Left renal cortex interstitium (tissue), 4 donors: ENCODE measurements at places on chromosomes 4 and X.

DNA sequence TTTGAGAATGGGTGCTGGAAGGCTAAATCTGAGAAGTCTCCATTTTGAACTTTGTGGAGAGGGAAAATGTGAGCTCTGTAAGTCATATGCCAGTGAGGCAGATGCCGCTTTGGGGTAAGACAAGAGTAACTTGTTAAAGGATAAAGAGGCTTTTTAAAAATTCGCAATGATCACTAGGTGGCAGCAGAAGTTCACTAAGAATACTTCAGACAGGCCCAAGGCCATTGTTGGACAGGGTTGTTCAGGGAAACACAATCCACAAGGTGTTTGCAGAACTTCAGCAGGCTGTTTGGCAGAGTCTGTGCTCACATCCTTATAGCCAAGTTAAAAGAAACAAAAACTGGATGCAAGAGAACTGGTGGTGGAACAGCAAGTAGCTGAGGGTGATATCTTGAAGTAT lies 13.7 kb upstream of the PIGA start:
- peak; percentile 13 for DNase-seq

GRCh38 chrX:426881-427280 lies 40.2 kb upstream of the PPP2R3B start:
- no peak for DNase-seq

DNA sequence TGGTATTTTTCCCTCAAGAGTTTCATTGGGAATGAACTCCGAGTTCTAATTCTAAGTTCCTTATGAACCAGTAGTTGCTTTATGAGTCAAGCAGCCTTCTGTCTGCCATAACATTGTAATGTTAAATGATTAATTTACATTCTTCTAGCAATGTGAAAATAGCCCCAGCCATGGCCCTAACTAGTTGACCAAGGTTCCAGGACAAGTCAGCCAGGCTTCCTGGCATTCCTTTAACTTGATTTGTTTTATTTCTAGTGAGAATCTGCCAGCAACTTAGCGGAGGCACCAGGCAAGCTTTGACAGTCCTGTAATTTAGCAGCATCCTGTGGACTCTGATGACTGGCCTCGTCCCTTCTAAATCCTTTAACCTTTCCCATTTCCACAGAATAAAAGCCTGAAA lies 69.0 kb downstream of the GLRA2 start:
- DNase-seq, result no peak

DNA sequence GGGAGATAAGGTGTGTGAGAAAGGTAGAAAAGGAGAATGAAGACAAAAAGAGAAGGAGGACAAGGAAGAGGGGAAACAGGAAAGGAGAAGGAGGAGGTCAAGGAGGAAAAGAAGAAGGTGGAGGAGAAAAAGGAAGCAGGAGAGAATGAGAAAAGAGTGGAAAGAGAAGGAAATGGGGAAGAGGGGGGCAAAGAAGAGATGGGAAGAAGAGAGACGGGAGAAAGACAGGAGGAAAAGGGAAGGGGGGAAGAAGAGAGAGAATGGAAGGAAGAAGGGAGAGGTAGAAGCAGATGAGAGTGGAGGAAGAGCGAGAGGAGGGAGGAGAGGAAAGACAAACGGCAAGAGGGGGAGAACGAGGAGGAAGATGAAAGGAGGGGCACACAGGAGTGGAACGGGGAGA lies 4.1 kb downstream of the GATA1 start:
- no peak for DNase-seq

- no peak for DNase-seq
These were observed 17.9 kb upstream of the ADD1 start for GRCh38 chr4:2825740-2826139.

DNA sequence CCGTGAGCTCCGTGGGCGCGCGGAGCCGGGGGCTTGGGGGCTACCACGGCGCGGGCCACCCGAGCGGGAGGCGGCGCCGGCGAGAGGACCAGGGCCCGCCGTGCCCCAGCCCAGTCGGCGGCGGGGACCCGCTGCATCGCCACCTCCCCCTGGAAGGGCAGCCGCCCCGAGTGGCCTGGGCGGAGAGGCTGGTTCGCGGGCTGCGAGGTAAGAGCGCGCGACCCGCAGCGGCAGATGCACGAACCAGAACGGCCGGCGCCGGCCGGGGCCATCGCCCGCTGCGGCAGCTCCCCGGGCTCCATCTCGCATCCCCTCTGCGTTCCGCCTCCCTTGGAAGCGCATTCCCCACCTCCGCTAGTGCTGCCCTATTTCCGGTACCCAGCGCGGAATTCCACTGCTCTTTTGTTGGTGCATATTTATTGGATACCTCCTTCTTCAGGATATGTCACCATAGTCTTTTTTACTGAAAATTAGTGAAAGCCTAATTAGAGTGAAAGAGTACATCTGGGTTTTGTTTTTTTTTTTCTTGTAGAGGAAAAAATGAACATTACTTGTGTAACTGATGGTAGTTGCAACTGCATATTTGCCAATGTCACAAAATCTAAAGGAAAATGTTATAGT lies 797 bp downstream of the PKD2 start:
- DNase-seq, result no peak

DNA sequence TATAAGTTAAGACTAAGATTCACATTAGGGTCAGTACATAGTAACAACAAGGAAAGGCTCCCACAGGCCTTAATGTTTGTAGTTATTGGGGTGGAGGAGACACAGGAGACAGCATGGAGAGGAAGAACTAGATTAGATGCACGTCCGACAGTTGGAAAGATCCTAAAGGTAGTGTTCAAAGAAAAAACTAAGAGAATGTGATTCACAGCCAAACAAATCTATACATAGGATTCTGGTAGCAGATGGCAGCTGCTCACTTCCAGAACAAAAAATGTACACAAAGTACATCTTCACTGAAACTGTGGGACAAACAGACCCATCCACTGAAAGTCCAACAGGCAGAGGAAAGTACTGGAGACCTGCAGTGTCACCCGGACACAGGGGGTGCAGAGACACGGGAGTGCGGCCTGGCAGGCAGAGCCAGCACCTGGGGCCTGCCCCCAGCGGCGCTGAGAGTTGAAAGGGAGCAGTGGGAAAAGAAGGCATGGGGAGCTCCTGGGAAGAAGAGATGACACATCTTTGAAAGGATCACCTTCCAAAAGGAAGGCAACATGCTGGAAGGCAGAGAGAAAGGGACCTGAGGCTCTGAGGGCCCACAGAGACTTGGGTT lies 40.0 kb downstream of the NELFA start:
- DNase-seq, result no peak

GRCh38 chr4:7310451-7310850 lies 118.1 kb downstream of the SORCS2 start:
- DNase-seq, result no peak

DNA sequence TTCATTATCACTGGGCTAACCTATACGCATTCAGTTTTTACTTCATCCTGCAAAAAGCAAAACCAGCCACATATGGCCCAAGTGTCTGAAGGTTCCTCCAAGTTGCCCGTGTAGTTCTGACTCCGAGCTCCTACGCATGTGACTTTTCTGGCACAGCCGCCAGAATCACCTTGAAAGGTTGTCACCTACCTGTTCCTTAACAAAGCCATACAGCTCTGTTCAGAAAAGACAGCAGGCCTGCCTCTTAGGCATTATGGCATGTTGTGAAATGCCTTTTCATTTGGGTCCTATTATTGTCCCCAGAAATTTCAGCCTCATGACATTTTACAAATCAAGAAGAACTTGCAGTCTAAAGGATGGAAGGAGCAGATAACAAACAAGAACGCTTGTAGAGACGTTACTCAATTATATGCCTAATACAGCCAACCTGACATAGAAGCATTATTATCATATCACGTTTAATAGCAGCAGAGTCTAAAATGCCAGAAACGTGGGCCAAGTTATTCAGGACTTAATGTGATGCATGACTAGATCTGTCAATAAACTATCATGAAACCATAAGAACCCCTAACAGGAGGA lies 118.5 kb downstream of the RBM47 start:
- DNase-seq, result no peak

GRCh38 chr4:82293304-82293703 lies 80.5 kb downstream of the HNRNPD start:
- no peak for DNase-seq

DNA sequence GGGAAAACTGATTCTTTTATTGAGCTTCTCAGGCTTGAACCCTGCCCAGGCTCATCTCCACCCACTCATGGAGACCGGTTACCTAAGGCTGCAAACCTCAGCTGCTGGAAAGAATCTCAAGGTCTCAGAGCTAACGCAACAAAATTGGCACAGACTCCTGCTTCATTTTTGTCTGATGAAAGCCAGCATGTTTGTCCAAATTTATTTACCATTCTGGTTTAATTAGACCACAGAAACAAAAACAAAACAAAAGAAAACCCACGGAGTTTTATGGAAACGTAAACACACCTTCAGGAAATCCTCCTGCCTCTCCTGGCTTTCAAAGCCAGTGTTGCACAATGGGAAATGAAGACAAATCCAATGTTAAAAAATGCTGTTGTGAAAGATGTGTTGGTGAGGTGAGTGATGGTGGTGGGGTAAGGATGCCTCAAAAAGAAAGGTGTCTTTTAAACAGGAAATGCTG lies 56.4 kb upstream of the PDLIM3 start:
- no peak for DNase-seq

GRCh38 chr4:154642373-154643009 lies 30.0 kb upstream of the FGG start:
- no peak for DNase-seq

- no peak for DNase-seq
These were observed 239.4 kb upstream of the STK26 start for GRCh38 chrX:131783555-131784308.
